ENCODE measurements at places on chromosomes 3 and 15. TPM values are rescaled to one million over a fixed set of nuclear protein-coding genes. Genes with fewer than 3 reads are reported as not detected.

Gene SPTBN5
- 1.1 TPM for total RNA-seq

Gene PARP15
- total RNA-seq = 213 TPM

- H3K36me3 ChIP-seq = peaks cover 50% of the 10 kb centered on the region
- peaks cover 14% of the 10 kb centered on the region for H3K4me1 ChIP-seq
- no peak overlapping the region for H3K27ac ChIP-seq
- DNase-seq = no peak
Measured at GRCh38 chr3:196918968-196919367, 23.4 kb downstream of the NCBP2 start.

GRCh38 chr15:38750786-38751185 is 186.2 kb upstream of the RASGRP1 start:
- H3K36me3 ChIP-seq = no peaks in the 10 kb centered on the region
- H3K4me1 ChIP-seq = no peaks in the 10 kb centered on the region
- DNase-seq = no peak
- H3K27ac ChIP-seq = no peak overlapping the region
- peaks cover 10% of the 10 kb centered on the region for H3K27me3 ChIP-seq

Gene RASL12
- total RNA-seq = not detected

DNA sequence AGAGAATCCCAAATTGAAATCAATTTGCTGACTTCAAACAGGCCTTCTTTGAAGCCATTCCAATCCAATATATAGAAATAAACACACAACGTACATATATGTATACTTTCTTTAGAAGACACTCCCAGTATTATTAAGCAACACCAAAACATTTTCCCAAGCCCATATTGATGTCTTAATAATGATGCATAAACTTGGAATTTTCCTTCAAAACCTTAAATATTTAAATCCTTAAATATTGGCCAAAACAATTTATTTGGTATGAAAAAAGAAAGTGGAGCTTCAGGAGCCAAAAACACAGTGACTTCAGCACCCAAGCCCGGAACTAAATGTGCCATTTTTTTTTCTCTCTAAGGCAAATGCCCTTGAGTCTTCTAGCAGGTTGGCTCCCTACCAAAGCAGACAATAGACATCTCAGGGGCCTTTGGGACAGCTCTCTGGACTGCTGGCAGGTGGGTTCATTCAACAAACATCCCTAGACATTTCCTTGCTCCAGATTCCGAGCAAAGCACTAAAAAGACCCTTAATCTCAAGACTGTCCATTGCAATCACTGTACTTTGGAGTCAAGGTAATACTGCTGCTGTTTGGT is 384.7 kb downstream of the NTRK3 start:
- H3K27ac ChIP-seq = no peak overlapping the region
- no peak overlapping the region for H3K4me3 ChIP-seq
- H3K36me3 ChIP-seq = no peaks in the 10 kb centered on the region
- DNase-seq = no peak

Gene CERS3
- total RNA-seq = 0.49 TPM

GRCh38 chr3:77139624-77140023 is 99.7 kb downstream of the ROBO2 start:
- H3K27me3 ChIP-seq = no peaks in the 10 kb centered on the region
- no peak overlapping the region for H3K27ac ChIP-seq
- no peak for DNase-seq
- H3K36me3 ChIP-seq = no peaks in the 10 kb centered on the region
- H3K4me3 ChIP-seq = no peak overlapping the region

GRCh38 chr3:42880601-42881451 is 5.1 kb upstream of the CYP8B1 start:
- peak overlapping the region; percentile 80 for H3K4me3 ChIP-seq
- no peaks in the 10 kb centered on the region for H3K27me3 ChIP-seq
- peaks cover 10% of the 10 kb centered on the region for H3K4me1 ChIP-seq
- H3K27ac ChIP-seq = peak overlapping the region; percentile 36

DNA sequence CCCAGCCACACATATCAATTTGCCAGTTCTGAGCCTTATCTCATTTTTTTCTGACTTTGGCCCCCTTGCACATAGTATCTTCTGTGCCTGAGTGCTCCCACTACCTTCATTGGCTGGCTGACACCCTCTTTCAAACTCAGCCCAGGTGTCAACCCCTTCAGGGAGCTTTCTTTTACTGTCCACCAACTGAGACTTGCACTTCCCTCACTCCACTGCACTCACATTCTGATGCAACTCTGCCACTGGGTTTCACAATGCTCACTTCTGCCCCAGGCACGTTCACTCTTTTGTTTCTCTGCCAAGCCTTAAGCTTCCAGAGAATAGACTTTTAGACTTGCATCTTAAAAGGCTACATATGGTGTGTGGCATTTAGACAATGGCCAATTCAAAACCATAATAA is 101.5 kb upstream of the CBLB start:
- H3K4me1 ChIP-seq = no peaks in the 10 kb centered on the region
- no peak overlapping the region for H3K27ac ChIP-seq
- H3K27me3 ChIP-seq = no peaks in the 10 kb centered on the region
- no peak overlapping the region for H3K4me3 ChIP-seq

- H3K36me3 ChIP-seq = no peaks in the 10 kb centered on the region
- no peak overlapping the region for H3K4me3 ChIP-seq
- DNase-seq = no peak
- H3K27me3 ChIP-seq = no peaks in the 10 kb centered on the region
Measured at GRCh38 chr3:34155666-34156065, 357.2 kb downstream of the PDCD6IP start.

DNA sequence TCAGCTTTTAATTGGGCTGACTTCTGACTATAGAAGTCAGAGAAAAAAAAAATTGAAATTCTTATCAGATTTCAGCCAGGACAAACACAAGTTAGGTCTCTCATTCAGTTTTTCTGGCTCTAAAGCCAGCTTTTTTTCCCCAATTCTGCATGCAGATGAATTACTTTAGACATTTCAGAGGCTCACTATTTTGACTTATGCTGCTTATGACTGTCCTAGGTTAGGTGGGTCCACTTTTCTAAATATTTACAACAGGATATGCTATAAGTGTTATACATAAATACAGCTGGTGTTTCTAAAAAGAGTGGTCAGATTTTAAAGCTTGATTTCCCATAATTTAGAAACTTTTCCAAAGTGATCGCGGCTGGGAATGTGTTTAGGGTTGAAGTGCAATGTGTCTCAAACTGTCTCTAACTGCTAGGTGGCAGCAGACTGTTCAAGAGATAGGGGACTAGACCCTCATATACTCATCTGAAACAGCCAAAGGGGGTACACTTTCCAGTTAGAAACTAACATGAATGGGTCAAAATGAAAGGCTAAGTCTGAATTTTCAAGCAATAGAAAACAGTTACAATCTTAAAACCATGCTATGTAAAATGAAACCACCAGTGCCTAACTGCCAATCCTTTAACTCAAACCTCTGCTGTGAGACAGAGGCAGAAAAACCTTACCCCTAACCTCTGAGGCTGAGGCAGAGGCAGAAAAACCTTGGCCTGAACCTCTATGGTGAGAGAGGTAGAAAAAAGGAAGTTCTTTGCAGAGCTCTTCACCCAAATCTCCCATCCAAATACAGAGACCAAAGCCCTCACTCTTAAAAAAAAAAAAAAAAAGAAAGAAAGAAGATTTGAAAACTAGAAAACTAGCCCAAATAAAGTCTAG is 596.0 kb downstream of the NTRK3 start:
- no peaks in the 10 kb centered on the region for H3K27me3 ChIP-seq
- no peak overlapping the region for H3K4me3 ChIP-seq

DNA sequence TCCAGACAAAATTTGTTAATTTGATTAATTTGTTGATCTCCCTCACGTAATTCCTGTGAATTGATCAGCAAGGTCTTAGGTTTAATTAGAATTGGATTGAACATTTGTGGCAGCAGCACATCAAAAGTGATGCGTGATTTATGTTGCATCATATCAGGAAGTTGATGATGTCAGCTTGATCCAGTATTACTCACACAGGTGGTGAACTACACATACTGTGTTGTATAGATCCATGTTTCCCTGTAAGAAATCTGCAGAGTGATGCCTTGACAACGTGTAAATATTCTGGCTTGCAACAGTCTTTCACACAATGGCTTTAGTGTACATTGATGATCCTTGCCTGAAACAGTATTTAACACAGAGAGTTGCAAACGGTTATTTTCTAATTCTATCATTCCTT is 200.4 kb downstream of the ADAMTSL3 start:
- no peak for DNase-seq
- no peak overlapping the region for H3K4me3 ChIP-seq
- no peak overlapping the region for H3K27ac ChIP-seq

- H3K4me3 ChIP-seq = no peak overlapping the region
- H3K4me1 ChIP-seq = peaks cover under 1% of the 10 kb centered on the region
- no peaks in the 10 kb centered on the region for H3K36me3 ChIP-seq
- no peak overlapping the region for H3K27ac ChIP-seq
- no peak for DNase-seq
- peaks cover 15% of the 10 kb centered on the region for H3K27me3 ChIP-seq
Measured at GRCh38 chr3:43764056-43764455, 73.3 kb downstream of the ABHD5 start.

Gene RBP2
- not detected for total RNA-seq

Measured in activated B cell treated with CpG ODN at 0.5 μM for 24 hours (primary cell).